Inflammatory macrophage (primary cell): ENCODE measurements at places on chromosomes 2 and 18.

- no peak for DNase-seq
Observed at GRCh38 chr18:80233899-80234298, 13.4 kb downstream of the PARD6G start.

GRCh38 chr2:127146820-127147502 lies 40.0 kb upstream of the BIN1 start:
- DNase-seq: no peak

- peak; percentile 38 for DNase-seq
Observed at GRCh38 chr2:171247741-171248662, 87.3 kb upstream of the TLK1 start.

- no peak for DNase-seq
Observed at GRCh38 chr2:62593825-62594224, 87.8 kb upstream of the TMEM17 start.

GRCh38 chr2:145488571-145488970 lies 968.7 kb upstream of the ZEB2 start:
- no peak for DNase-seq

GRCh38 chr2:5121642-5122041 lies 570.5 kb upstream of the SOX11 start:
- no peak for DNase-seq

DNA sequence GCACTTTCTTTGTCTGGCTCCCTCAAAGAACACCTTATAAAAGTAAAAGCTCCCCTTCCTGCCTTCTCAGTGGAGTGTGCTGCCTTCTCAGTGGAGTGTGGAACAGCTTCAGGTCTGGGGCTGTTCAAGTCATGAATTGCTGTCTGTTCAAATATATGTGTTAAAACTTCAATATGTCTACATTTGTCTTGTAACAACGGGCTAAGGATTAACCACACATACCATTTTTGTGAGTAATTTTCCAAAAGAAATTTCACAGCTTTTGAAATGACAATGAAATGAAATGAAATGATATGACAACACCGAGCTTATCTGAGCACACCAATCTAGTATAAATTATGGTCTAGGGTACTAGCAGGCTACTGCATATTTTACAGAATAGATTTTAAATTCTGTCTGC lies 42.9 kb downstream of the CABYR start:
- no peak for DNase-seq

DNA sequence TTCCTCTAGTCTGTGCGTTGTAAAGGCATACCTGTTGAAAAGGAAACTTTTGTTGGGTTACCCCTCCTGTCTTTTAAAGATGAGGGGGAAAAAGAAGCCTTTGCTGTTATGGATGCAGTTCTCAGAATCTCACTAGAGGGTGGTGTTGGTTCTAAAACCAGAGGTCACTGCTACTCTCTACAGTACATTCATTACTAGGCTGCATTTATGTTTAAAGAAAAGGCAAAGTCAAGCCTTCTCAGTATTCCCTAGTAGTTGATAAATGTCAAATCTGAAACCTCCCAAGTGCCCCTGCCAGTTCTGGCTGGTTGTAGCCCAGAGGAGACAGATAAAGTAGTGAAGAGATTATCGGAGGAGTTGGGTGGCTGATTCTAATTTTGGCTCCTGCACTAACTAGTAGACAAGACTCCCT lies 1.4 kb upstream of the PLCL1 start:
- DNase-seq: peak; percentile 70

DNA sequence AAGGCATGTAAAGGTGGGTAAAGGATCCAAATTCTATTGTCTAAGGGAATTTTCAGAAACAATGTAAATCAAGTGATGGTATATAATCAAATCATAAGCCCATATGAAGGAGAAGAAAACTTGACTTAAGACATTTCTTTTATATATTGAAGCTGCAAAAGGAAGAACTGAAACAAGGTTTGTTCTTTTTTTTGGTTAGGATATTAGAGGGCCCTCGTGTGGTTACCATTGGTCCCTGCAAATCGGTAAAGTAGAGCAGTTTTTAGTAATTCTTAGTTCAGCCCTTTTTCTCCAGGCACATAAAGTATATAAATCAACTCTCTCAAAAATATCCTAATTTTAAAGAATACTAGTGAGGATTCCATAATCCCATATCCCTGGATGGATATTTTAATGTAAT lies 105.6 kb upstream of the STK17B start:
- peak; percentile 75 for DNase-seq

DNA sequence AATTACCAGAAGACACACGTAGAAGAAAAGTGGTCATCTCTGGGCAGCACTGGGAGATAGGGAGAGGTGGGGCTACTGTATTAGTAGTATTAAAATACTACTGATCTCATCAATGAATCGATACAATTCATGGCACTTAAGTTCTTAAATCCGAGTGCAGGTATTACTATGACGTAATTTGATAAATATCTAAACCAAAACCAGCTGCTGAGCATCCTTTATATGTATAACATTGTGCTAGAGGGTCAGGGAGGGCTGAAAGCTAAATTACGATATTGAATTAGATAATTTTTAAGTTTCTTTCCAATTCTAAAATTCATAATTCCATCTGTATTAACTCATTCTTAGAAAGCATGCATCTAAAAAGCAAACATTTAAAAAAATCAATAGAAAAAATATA lies 25.3 kb downstream of the DARS1 start:
- no peak for DNase-seq

GRCh38 chr2:70226781-70227180 lies 21.6 kb downstream of the TIA1 start:
- DNase-seq: no peak

DNA sequence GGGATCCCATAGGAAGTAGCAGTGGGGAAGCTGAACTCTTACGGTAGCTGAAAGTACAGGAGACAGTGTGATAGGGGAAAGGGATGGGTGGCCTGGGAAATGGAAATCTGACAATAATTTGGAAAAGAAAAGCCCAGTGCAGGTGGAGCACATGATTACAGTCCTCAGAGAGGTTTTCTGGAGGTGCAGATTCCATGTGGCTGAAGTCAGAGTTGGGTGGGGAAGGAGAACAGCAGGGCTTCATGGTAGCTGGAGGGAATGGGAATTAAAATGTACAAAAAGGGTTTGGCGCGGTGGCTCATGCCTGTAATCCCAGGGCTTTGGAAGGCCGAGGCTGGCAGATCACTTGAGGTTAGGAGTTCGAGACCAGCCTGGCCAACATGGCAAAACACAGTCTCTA lies 12.2 kb downstream of the HRH4 start:
- DNase-seq: no peak

- peak; percentile 96 for DNase-seq
Observed at GRCh38 chr2:205706769-205707381, 24.6 kb downstream of the NRP2 start.

GRCh38 chr2:126753501-126754212 lies 97.7 kb downstream of the GYPC start:
- DNase-seq: no peak

DNA sequence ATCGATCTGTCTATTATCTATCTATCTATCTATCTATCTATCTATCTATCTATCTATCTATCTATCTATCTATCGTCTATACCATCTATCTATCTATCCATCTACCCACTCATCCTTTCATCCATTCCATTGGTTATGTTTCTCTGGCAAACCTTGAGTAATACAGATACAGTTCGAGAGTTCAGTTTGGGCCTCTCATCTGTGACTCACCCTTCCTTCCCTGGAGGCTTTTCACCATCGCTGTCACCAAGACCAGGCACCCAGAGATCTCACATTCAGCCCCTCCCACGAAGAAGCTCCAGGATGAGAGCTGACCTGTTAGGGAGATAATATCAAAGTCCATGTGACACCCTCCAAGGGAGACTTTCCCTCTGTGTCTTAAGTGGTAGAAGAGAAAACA lies 164.1 kb upstream of the CELF4 start:
- DNase-seq: no peak

GRCh38 chr2:40038646-40039045 lies 259.6 kb upstream of the THUMPD2 start:
- no peak for DNase-seq

DNA sequence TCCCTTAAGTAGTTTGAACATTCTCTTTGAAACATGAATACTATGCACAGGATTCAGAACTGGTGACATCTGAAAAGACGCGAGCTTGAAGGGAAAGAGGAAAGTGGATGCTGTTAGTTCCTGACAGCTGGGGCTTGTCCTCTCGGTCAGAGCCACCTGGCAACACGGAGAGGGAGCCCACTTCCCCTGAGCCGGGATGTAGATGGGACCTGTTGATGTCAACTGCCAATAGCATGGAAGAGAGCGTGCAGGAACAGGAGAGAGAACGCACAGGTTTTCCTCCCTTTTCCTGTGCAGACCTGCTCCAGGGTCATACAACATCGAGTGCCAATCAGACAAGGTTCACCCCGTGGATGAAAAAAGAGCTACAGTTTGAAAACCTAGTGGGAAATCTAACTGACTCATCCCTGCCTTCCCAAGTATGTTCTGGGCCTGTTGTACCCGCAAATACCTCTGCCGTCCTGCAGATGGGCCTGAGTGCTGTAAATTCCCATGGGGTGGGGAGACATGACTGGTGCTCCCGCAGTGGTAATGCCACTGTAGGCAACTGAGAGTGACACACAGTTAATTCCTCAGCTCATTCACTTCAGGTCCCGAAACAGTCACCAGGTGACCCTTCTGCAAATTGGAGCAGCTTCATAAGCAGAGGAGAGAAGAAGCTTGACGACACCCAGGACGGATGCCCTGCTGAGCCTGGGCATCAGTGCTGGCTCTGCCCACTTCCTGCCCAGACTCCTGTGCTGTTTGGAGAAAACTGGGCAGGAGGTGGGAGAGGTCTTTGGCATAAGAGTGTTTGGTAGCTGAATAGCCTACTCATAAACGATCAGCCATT lies 13.9 kb upstream of the MBP start:
- DNase-seq: no peak

GRCh38 chr2:149924028-149924427 lies 336.5 kb upstream of the MMADHC start:
- DNase-seq: no peak

GRCh38 chr2:142865924-142866323 lies 11.5 kb upstream of the KYNU start:
- peak; percentile 76 for DNase-seq

DNA sequence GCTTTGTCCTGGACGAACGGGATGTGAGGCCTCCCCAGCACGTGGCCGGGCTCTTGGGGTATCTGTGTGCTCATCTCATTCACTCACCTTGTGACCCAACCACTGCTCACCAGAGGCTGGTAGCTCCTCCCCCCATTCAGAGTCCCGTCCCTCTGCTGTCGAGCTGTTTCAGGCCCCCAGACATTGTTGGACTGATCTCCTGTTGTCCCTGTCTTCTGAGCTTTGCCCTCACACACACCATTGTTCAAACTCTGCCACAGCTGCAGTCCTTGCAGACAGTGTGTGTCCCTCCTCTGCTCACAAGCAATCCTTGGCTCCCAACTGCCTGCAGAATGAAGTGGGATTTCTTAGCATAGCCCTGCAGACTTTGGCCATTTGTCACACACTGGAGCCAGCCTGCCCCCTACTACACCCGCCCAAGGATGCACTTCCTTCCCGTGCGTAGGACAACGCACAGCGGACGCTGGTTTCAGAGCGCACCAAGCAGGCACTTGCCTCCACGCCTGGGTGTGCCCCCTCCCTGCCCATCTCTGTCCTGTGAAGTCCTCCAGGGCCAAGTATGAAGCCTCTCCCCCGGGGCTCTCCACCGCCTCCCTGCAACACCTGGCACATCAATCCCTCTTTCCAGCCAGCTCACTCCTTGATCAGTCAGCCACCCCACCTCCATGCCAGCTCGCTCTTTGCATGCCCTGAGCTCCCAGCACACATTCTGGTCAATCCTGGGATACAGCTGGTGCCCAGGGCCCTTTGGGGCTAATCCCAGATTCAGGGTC lies 16.5 kb upstream of the PRLH start:
- no peak for DNase-seq

GRCh38 chr2:119157850-119158511 lies 570 bp downstream of the C1QL2 start:
- no peak for DNase-seq

GRCh38 chr2:57368190-57368589 lies 678.4 kb upstream of the VRK2 start:
- no peak for DNase-seq

DNA sequence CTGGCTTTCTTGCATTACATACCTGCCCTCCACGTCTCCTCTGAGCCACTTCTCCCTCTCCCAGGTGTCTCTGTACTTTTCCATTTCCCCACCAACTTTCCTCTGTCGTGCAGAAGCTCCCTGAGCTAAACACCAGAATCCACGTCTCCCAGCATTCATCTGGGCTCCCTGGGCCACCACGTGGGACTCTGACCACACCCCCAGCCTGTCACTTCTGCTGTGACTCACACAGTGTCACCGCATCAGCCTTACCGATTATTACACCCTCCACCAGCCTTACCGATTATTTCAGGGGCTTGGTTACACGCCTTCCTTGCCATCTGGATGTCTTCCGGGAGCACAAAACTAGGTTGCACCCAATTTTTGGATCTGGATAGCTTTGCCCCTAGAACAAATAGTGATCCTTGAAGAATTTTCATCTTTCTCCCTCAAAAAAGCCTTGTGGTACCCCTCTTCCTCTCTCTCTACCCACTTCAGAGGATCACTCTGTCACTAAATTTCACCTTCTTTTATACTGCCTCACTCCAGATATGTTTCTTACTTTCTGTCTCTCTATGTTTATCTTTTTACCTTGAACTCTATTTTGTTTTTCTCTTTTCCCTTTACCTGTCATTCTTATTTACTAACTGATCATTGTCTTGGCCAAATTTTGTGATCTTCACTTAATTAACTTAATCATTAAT lies 136.9 kb upstream of the CAB39 start:
- DNase-seq: no peak

GRCh38 chr2:157143901-157144300 lies 113.6 kb upstream of the GALNT5 start:
- DNase-seq: no peak

- DNase-seq: no peak
Observed at GRCh38 chr2:223618172-223619035, 16.2 kb upstream of the SCG2 start.

- no peak for DNase-seq
Observed at GRCh38 chr2:233463586-233463985, 103.0 kb downstream of the USP40 start.

GRCh38 chr18:30378097-30378496 lies 664.4 kb downstream of the DSC3 start:
- no peak for DNase-seq
